ENCODE measurements at places on chromosomes 5 and 9.

- DNase-seq: no peak
Measured at GRCh38 chr9:69421908-69422801, 97.1 kb downstream of the ENTREP1 start.

- no peak for DNase-seq
Measured at GRCh38 chr9:88820055-88820454, 171.2 kb upstream of the S1PR3 start.

DNA sequence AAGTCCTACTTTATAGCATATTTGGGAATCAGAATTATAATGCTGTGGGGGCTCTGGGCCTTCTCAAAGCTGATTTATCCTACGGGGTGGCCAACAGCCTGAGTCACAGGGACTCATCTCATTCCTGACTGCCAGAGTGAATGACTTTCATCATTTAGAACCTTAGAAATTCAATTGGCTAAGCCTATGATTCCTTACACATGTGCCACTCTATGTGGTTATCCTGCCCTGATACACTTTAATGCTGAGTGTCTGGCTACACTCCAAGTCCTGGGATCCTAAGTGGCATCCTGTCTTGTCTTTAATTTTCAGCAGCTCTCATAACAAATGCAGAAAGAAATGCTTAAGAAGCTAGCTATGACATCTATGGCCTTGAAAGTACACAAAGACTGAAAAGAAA, 75.2 kb upstream of the FREM1 start:
- DNase-seq: no peak

GRCh38 chr5:73280386-73280785, 107.4 kb downstream of the TMEM174 start:
- no peak for DNase-seq

DNA sequence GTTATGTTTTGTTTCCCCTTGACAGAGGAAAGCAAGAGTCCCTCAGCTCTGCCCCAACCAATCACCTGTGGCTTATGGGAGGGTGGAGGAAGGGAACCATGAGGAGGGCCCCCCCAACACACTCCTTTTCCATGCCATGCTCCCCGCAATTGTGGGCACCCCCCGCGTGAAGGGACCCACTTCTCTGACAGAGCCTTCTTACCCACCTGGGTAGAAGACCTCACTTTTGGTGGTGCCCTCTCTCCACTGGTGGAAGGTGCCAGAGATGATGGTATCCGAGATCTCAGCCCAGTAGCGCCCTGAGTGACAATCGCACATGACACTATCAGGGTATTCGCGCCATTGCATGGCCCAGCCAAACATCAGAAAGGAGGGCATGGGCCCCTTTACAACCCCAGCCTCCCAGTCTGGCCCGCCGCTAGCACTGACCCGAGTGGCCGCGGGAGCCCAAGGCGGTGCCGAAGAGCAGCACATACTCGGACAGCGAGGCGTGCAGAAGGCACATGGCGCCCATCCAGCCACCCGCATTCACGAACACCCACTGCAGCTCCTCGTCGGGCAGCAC, 714 bp downstream of the SIGMAR1 start:
- DNase-seq: no peak

- no peak for DNase-seq
Measured at GRCh38 chr9:38708759-38709158, 11.2 kb downstream of the FAM240B start.

GRCh38 chr9:86408121-86408520, 53.9 kb upstream of the TUT7 start:
- no peak for DNase-seq

DNA sequence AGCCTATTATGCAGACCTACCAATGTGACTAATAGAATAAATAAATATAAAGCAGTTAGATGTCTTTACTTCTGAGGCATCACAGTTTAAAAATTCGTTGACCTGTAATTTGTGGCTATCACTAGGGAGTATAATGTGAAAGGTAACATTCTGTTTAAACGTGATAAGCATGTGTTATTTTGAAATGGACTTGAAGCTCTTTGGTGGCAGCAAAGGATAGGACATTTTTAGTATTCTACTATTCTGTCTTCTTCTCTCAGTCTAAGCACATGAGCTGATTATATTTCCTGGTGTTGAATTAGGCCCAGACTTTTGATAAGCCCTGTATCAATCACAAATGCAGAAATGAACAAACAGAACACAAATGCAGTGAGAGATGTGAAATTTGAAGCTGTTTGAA, 974.0 kb upstream of the CDH10 start:
- no peak for DNase-seq

- no peak for DNase-seq
Measured at GRCh38 chr5:138389332-138389731, 36.8 kb downstream of the KDM3B start.

DNA sequence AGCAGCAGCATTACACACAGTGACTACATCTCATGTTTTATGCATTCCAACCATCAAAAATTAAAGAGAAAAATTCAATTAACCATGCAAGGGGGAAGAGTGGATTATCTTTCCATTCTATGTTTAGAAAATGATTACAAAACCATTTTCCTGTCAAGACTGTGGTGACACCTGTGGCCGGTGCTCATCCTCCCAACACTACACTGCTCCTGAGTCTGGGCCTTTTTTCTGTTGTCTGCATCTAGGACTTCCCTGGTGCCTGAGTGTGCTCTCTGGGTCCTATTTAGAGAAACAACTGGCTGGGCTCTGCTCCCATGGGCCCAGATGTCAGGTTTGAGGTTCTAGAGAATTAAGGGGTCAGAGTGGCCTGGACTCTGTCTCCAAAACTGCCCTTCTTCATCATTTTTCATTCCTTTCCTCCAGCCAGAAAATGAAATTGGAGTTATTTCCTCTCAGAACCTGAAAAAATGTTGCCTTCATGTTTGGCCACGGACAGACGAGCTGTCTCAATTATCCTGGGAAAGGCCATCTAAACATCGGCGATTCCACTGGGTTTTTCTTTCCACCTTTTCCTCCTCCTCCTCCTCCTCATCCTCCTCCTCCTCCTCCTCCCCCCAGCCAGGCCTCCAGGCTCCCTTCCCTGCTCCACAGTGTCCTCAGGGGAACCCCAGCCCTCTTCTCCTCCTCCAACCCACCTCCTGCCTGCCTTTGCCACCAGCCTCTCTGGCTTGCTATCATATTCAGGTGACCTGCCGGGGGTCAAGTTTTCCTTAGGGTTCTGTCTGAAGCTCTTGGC, 11.4 kb upstream of the ARSI start:
- DNase-seq: no peak

GRCh38 chr5:41793141-41793770, 77.0 kb downstream of the OXCT1 start:
- no peak for DNase-seq

GRCh38 chr5:175683231-175683630, 25.4 kb downstream of the HRH2 start:
- no peak for DNase-seq

DNA sequence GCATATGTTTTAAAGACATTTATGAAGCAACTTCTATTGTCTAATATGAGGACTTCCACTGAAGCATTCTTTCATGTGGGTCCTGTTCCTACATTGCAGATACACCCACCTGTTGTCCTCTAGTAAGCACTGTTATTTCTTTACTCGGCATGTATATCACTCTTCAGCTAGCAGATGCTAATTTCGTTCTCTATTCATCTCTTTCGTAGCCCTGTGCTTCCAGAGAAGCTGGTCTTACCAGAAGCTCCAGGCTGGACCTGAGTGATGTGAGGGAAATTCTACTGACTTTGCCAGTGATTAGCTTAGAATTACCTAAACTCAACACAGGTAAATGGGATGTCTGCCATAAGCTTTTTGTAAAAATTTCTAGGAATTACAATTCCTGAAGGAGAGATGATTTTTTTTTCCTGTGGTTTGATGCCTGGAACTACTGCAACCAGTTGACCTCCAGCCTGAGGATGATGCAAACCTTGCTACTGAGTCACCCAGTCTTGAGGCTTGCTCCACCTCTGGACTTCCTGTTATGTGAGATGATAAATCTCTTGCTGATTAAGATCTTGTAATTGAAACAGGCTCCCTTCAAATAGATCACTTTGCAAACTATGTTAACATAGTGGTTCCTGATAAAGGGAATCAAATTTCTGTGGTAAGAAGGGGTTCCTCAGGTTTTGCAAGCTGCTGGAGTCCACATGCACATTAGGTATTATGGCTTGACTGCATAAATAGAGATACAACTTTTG, 52.2 kb upstream of the SPINK5 start:
- no peak for DNase-seq

DNA sequence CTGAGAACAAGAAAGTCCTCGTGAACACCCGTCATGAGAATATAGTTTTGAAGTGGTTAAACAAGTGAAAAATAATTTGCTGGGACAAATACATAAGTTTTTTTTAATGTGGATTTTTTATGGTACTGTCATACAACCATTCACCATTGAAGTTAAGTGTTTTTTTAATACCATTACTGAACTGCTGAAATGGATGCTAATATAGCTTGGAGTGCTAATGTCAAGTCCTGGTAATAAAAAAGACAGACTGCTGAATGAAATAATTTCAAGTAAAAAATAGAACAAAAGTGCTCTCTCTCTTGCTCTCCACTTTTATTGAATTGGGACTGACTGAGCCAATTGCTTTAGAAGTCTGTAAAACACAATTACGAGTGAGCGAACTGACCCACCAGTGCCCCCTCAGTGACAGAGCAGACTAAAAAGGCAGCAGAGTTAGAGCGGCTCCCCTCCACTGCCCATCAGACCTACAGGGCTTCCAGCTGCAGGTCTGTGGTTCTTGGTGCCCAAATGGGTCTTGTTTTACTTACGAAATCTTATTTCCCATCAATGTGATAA, 442.5 kb downstream of the BNC2 start:
- no peak for DNase-seq

GRCh38 chr5:10320793-10321192, 13.1 kb upstream of the CMBL start:
- DNase-seq: no peak

DNA sequence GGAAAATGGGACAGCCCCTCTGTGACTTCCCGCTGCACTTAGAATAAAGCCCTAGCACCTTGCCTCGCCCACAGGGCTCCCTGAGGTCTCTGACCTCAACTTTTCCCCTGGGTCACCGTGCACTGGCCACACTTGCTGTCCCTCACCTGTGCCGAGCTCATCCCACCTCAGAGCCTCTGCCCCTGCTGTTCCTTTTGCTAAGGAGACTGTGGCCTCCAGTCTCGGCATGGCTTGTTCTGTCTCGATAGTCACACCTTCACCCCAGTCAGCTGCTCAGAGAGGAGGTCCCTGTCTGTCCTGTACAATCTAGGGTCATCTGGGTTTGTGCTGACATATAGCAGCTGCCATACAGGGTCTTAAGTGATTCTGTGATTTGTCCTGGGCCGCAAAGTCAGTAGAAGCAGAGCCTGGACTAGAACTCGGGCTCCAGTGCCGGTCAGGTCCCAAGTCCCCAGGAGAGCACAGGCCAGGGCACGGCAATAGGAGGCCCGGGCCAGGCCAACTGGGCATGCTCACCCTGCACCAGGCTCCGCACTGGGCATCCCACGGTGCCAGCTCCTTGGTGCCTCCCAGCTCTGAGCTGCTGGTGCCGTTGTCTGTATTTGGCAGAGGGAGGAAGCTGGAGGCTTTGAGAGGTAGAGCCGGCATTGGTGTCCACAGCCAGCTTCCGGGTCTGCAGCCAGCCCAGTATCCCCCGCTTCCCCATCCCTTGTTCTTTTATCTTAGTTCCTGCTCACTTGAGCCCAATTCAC, 35.2 kb downstream of the NCS1 start:
- DNase-seq: no peak

DNA sequence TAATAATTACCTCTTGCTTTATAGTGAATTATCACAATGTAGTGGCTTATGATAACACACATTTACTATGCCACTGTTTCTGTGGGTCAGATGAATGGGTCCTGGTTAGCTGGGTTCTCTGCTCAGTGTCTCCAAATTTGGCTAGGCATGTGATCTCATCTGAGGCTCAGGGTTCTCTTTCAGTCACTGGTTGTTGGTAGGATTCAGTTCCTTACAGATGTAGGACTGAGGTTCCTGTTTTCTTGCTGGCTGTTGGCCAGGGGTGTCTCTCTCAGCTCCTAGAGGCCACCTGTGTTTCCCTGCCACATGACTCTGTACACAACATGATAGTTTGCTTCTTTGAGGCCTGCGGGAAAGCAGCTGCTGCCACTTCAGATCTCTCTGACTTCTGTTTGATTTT, 7.1 kb downstream of the NFX1 start:
- DNase-seq: no peak

- DNase-seq: no peak
Measured at GRCh38 chr9:112761912-112762655, 11.5 kb downstream of the SNX30 start.

GRCh38 chr9:108854641-108855528, 901 bp downstream of the ACTL7B start:
- no peak for DNase-seq

- DNase-seq: no peak
Measured at GRCh38 chr9:131562032-131562959, 17.0 kb downstream of the PRRT1B start.

DNA sequence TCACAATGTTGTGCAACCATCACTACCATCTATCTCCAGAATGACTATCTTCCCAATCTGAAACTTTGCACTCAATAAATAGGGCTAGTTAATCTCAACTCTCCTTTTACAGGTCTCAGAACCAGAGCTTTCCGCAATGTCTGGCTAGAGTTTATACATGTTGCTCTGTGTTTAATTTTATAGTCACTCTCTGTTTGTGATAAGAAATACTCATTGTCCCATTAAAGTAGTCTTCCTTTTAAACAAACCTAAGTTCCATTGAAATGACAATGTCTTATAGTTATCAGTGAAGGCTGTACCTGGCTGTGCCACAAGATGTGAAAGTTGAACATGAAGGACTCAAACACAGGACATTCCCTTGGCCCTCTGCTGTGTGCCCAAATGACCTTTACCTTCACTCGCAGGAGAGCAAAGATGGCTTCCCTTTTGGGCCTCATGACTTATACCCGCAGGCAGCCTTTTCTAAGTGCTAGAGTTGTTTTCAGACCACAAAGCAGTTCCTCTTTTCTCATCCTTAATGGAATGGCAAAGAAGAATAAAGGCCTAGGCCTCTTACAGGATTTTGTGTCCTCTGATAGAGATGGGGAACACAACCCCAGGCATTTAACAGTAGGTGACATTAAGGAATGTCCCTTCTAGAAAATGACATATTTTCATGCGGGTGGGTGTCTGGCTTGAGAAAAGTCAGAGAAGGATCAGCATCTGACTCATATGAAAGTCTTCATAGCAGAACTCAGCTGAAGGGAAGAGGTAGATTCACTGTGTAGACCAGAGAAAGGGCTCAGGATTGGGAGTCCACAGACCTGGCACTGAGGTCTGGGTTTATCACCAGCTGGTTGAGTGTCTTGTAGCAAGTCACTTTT, 69.6 kb upstream of the ATP10B start:
- DNase-seq: no peak

DNA sequence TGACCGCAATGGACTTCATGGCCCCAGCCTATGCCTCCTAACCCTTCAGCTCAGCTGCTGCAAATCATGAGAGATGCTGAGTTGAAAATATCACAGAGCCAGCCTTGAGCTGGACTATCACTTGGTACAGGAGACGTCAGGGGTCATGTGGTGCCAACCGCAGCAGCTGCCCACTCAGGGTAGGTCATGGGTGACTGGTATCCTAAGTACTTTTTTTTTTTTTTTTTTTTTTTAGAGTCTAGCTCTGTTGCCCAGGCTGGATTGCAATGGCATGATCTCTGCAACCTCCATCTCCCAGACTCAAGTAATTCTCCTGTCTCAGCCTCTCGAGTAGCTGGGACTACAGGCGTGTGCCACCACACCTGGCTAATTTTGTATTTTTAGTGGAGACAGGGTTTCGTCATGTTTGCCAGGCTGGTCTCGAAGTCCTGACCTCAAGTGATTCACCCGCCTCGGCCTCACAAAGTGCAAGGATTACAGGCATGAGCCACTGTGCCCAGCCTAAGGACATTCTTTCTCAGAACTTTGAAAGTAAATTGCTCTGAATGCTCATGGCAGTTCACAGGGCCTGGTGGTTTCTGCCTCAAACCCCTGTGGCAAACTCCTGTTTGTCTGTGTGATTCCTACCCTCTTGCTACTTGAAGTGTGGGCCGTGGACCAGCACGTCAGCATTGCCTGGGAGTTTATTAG, 21.3 kb downstream of the WWC1 start:
- no peak for DNase-seq
